ENCODE measurements at places on chromosomes 11 and 22.

GRCh38 chr11:21552911-21553310 is 640.0 kb upstream of the ANO5 start:
- DNase-seq, result no peak

DNA sequence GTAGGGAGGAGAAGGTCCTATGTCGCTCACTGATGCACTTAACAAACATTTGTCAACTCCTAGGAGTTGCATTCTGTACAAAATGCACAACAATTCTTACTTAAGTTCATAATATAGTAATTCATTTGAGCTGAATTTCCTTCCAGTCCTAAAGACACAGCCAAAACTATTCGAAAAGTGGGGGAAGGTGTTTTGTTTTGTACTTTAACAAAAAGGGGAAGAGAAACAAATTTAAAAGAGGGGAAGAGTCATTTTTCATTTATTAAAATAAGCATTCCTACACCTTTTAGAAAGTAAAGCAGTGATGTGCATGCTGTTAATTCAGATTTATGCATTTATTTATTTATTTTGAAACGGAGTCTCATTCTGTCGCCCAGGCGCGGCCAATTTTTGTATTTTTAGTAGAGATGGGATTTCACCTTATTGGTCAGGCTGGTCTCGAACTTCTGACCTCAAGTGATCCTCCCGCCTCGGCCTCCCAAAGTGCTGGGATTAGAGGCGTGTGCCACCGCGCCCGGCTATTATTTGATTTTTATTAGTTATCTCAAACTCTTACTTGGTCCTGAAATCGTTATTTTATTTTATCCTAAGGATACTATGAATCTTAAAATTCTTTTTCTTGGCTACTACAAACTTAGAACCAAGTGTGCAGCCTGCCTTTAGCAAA is 1.1 kb upstream of the FANCF start:
- no peak for DNase-seq

DNA sequence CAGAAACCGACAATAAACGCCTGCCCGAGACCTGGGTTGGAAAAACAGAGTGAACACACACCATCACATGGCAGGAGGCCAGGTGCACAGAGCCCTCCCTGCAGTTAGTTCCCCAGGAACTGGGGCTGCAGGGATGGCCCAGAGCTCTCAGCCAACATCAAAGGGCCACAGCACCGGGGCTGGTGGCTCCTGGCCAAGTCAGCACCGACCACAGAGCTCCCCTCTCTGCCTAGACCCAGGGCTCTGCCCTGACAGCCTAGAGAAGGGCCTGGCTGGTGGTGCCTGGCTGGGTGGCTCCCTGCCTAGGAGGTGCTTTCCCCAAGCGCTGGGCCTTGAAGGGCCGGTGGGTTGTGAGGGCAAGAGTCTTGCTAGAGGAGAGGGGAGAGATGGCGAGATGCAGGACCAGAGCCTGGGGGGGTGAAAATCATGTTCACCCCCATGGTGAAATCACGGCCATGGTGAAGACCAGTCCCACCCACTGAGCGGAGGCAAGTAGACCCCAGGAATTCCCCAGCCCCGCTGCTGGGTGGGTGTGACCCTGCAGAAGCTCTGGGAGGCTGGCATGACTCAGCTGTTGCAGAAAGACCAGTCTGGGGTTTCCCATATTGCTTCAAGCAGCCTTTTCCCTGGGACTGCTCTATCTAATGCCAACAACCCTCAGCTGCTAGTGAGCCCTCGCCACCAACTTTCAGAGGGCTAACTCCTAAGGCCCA is 7.2 kb upstream of the BID start:
- DNase-seq, result no peak

DNA sequence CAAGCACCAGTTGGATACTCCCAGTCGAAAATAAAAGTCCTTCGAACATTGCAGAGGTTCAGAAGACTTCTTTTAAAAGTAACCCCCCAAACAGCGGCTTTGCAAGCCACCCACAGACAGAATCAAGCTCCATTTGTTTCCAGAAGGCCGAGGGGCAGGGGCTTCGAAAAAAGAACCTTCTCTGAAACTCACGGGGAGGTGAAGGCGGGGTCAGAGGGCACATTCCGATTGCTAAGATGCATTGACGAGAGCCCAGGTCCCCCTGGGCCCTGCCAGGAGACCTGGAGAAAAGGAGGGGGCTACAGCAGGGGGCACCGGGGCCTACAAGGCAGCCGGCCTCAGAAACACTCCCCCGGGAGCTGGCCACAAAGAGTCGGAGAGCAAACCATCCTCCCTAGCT is 306.8 kb downstream of the MN1 start:
- peak; percentile 42 for DNase-seq

DNA sequence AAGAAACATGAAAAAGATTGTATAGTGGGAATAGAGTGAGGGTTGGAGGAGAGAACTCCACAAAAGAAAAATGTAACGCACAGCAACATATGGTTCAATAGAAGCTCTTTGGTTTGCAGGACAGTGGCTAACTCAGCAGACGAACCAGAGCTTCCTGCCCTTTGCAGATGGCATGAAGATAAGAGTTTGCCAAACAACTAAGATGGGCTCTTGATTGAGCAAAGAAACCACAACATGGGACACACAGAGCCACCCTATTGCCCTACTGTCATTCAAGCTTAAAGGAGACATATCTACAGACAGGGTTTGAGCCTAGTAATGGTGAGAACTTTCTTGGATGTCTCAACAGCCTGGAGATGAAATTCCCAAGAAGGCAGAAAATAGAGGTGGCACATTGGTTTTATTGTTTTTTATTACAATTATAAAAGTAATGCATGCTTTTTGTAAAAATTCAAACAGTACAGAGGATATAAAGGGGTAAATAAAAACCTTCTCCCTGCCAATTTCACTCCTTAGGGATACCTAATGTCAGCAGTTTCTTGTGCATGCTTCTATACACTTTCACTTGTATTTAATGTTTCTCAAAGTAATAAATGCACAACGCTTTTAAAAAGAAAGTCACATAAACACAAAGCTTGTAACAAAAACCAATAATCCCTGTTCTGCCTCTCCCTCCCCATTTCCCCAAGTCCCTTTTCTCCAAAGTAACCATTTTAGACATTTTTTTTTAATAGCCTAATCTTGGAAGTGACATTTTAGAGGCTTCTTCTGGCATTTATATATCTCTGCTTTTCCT is 63.7 kb downstream of the COPB1 start:
- no peak for DNase-seq

DNA sequence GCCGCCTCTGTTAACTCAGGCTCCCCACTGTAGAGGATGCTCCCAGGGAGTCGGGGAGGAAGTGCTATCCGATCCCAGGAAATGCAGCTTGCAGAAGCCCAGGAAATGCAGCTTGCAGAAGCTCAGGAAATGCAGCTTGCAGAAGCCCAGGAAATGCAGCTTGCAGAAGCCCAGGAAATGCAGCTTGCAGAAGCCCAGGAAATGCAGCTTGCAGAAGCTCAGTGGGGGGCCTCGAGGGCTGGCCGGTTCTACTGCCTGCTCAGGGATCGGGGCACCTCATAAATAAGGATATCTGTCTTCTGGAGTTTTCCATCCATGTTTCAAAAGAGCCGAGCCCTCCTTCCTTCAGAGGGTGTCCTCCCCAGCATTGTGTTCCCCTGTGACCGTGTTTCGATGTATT is 25.1 kb upstream of the SMIM38 start:
- DNase-seq, result no peak

GRCh38 chr11:108983636-108984420 is 319.0 kb downstream of the DDX10 start:
- DNase-seq, result no peak

- DNase-seq, result no peak
Measured at GRCh38 chr11:7889985-7890384, 41.1 kb downstream of the OR10A6 start.

- DNase-seq, result no peak
Measured at GRCh38 chr22:46574438-46574992, 37.1 kb upstream of the CELSR1 start.

DNA sequence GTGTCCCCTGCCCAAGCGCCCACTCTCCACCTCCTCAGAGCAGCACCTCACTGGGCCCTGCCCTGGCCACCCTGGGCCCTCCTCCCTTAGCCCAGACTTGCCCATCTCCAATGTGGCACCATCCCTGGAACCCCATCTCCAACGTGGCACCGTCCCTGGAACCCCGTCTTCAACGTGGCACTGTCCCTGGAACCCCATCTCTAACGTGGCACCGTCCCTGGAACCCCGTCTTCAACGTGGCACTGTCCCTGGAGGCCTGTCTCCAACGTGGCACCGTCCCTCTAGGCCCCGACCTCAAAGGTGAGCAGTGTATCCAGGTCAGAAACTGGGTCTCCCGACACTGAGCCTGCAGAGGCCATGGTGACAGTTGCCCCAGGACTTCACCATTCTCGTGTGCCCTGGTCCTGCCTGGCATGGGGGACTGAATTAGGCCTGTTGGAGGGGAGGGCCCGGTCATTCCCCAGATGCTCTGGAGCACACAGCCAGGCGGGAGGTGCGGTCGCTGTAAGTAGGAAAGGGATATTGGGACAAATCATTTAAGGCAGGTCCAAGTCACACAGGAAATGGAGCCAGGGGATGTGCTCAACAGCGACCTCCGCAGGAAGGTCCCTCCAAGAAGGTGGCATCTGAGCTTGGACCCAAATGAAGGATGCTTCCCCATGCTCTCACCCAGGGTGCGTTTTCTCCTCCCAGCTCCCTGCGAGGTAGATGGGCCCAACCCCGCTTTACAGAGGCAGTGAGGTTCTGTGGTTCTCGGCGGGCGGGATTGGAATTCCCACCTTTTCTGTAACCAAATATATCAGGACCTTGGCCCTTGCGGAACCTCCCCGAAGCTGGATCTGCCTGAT is 2.4 kb upstream of the CTSD start:
- peak; percentile 38 for DNase-seq

DNA sequence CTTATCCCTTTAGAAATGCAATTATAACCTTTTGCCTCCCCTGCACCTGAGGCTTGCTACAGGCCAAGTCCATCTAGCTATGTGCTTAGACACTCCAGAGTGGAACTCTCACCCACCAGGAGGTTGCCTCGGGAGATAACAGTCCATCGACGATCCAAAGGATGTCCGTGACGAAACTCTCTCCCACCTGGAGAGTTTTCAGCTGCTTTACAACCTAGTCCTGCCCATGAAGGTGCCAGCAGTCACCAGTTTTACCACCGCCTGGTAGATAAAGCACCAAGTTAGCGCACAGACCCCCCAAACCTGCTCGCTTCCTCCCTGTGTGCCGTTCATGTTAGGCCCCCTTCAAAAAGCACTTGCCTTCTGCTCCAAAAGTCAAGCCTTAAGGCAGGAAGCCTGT is 53.1 kb upstream of the SHISAL1 start:
- DNase-seq, result no peak

- no peak for DNase-seq
Measured at GRCh38 chr22:46086577-46087335, 63.6 kb upstream of the PPARA start.

DNA sequence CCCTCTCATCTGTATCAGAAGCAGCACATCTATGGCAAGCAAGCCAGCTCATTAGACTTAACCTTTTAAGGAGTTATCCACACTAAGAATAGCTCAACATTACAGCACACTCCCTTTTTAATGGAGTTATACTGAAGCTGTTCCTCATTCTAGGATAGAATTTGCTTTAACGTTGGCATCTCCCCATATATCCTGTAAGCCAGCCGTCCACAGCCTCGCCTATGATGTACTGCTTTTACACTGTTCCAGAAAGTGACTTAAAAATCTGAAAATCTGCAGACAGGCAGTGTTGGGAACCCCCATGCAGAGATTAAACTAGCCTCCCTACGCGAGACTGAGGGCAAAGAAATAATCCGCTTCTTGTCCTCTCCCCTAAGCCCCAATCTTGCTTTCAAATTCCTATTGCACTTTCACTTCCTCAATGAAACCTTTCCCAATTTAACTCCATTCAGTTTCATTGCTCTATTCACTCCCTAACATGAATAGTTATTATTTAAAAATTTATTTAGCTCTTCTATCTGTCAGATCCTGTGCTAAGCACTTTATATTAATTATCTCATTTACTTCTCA is 225.0 kb downstream of the BLID start:
- DNase-seq, result no peak

- no peak for DNase-seq
Measured at GRCh38 chr11:112778091-112778876, 182.9 kb upstream of the NCAM1 start.

- DNase-seq, result peak; percentile 94
Measured at GRCh38 chr11:45872651-45873356, 12.6 kb upstream of the MAPK8IP1 start.

DNA sequence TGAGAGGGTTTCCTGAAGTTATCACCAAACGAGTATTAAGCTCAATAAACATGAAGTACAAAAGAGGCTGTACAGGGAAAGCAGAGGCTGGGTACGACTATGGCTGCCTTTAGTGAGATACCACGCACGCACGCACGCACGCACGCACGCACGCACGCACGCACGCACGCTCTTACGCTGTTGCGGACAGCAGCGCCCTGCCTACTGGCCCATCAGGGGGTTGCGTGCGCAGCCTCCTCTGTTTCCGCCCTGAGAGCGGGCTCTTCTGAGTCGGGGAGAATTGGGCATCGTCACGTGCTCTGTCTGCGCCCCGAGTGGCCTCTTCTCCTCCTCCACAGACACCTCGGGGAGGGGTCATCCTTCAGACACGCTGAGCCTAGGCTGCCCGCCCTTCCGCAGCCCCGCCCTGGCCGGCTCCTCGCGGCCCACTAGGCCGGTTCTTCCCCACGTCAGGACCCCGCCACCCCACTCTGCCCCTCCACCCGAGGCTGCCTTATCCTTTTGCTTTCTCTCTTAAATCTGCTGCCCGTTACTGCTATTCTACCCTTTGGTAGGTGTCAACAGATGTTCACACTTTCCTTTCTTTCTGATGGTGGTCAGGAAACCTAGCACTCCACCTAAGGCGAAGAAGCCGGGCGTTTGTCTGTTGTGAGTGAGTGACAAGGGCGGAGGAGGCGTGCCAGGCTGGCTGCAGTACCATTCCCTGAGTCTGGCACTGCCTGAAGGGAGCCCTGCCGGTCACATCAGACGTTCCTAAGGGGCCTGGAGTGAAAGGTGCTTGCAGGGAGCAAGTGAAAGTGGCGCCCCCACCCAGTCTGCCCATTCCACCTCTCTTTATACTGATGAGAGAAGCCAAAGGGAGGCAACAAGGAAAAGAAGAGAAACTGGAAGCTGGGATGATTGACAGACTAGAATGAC is 300.4 kb upstream of the B3GAT1 start:
- DNase-seq, result no peak

GRCh38 chr11:19241260-19242178 is 774 bp upstream of the E2F8 start:
- DNase-seq, result peak; percentile 55

DNA sequence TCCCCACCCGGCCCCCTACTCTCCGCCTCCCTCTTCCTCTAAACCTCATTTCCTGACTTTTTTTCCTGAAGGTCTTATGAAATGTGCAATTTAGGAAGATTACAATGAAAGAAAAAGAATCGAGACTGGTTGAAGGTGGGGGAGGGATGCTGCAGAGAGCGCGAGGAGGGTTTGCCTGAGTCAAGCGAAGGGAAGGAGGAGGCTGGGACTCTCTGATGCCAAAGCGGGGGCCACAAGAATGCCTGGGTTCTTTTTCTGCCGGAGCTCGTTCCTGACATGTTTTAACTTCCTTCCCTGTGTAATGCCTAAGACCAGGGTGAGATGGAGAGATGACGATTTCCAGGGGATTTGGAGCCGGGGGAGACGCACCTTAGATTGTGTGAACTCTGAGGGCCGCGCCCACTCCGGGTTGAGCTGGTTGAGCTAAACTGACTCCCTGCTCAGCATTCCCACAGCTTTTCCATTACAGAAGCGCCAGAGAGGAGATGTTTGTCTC is 270.5 kb upstream of the SORL1-AS1 start:
- DNase-seq, result peak; percentile 39

- no peak for DNase-seq
Measured at GRCh38 chr11:61345954-61346843, 13.2 kb downstream of the TKFC start.

GRCh38 chr22:43151251-43152002 is at the start of gene TSPO:
Gene TSPO, plus strand, starts transcription at chr22:43151559. Its CDS starts 7,680 bp downstream, at chr22:43159239.
- no peak for DNase-seq

GRCh38 chr22:39332441-39333064 is 13.1 kb upstream of the RPL3 start:
- no peak for DNase-seq
